ENCODE measurements at places on chromosomes 13 and 19.

GRCh38 chr13:99873832-99874430, 97.6 kb downstream of the ZIC5 start:
- no peak for DNase-seq

GRCh38 chr13:65860306-65860705, 1369.8 kb downstream of the PCDH9 start:
- DNase-seq: no peak

DNA sequence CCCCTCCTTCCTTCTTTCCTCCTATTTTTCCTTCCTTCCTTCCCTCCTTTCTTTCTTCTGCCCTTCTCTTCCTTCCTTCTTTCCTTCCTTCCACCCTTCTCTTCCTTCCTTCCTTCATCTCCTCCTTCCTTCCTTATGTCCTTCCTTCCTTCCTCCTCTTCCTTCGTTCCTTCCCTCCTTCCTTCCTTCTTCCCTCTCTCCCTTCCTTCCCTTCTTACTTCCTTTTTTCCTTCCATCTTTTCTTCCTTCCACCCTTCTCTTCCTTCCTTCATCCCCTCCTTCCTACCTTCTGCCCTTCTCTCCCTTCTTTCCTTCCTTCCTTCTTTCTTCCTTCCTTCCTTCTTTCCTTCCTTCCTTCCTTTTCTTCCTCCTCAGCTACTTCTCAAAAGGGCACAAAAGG, 287.3 kb upstream of the ZNF507 start:
- DNase-seq: no peak

DNA sequence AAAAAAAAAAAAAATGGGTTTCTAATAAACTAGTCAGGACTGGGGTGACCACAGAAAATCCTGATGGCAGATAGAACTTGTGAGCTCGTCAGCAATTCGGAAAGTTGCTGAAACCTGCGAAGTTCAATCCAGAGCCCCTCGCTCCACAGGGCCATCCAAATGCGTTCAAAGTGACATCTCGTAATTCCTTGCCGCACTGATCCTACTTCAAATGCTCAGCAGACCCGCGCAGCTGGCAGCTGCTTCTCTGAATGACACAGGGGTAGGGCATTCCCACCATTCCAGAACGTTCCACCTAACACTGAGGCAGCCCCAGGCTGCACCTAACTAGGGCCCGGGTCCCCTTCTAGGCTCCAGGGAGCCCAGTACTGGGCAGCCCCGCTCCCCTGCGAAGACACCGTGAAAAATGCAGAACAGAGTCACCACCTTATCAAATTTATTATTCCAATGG, 4.8 kb upstream of the DAPK3 start:
- DNase-seq: no peak

GRCh38 chr19:48120505-48120904, 9.9 kb upstream of the PLA2G4C start:
- DNase-seq: no peak

DNA sequence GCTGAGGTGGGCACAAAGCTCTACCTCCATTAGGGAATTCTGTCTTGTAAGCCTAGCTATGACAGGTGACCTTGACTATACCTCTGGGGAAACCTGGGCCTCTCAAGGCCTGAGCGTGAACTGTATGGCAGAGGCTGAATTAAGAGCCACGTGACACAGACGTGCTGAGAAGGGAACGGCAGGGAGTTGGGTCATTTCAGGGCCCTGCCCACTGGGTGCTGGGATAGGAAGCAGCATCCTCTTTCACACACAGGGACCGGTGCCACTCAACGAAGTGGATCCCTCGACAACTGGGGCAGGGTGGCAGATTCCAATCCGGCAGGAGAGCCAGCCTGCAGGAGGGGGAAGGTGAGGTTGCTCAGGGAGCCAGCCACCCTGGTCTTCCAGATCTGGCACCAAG, 9.2 kb downstream of the ASF1B start:
- no peak for DNase-seq

DNA sequence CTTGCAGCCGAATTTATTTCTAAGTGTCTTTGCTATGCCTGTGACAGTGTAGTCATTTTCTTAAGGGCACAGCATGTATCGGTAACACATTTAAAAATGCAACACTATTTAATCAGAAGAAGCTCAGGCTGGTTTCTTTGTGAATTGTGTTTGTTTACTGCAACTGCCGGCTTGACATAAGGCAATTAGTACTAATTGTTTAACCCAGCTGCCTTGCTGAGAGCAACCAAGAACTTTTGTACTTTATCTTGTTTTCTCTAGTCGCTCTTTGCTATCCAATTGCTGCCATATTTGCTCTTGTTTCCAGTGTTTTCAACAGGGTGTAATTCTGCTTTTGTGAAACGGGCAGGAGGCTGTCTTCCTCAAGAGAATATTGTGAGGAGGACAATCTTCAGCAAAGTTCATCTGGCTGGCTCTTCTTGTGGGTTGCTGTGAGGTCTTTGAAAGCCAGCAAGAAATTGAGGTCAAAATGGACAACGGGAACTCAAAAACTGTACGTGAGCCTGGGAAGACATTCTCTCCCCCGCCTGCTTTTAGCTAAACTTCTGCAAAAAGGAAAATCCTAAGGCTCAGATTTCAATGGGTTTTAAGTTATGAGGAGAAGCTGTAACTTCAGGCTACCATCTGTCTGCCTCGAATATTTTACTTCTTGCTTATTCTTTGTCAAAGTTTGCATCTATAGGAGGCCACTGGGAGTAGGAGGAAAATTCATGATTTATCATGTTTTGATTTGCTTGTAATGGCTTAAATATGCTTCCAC, 75.8 kb upstream of the TSHZ3 start:
- DNase-seq: no peak
